ENCODE measurements at places on chromosomes 5 and 9. TPM values are rescaled to one million over a fixed set of nuclear protein-coding genes. Genes with fewer than 3 reads are reported as not detected.

The HTR1A gene
- not detected for total RNA-seq

The PFN3 gene
- total RNA-seq = not detected

The PCDHGA5 gene
- not detected for total RNA-seq

The PIP5K1B gene
- total RNA-seq = 1.1 TPM

The PTPN3 gene
- 0.56 TPM for total RNA-seq

The FBXL7 gene
- not detected for total RNA-seq

The C1QTNF3 gene
- total RNA-seq = 2.6 TPM

The MUSK gene
- not detected for total RNA-seq

The PCDHGB2 gene
- 0.19 TPM for total RNA-seq

The NR5A1 gene
- total RNA-seq = not detected

The FAM153A gene
- 33.7 TPM for total RNA-seq

The ITGA2 gene
- 2.3 TPM for total RNA-seq

The HMCN2 gene
- total RNA-seq = not detected

The WHRN gene
- total RNA-seq = 4.4 TPM

The GABBR2 gene
- not detected for total RNA-seq

The CACNA1B gene
- total RNA-seq = 0.02 TPM

The TRPM3 gene
- not detected for total RNA-seq

The GABRA1 gene
- not detected for total RNA-seq

The SLC4A9 gene
- not detected for total RNA-seq

The CYLC2 gene
- not detected for total RNA-seq

The TMEFF1 gene
- 0.95 TPM for total RNA-seq

The ZBTB43 gene
- total RNA-seq = 28.4 TPM

The MLANA gene
- not detected for total RNA-seq

The WDR38 gene
- not detected for total RNA-seq

The NRARP gene
- total RNA-seq = 0.82 TPM

The TEX48 gene
- 1.2 TPM for total RNA-seq

Data from activated CD4-positive, alpha-beta memory T cell treated with anti-CD3 and anti-CD28 coated beads for 36 hours (primary cell).